Stimulated activated CD4-positive, alpha-beta T cell treated with anti-CD3 and anti-CD28 coated beads, TNF-alpha, amount 100 ng/mL, for 4 hours (primary cell): ENCODE measurements at places on chromosomes 1 and 21.
A peak's percentile ranks its signal among the peaks of the same experiment; 100 is the strongest.

- no peak for DNase-seq
Measured at GRCh38 chr1:98887507-98887906, 117.2 kb downstream of the PLPPR5 start.

GRCh38 chr1:244730153-244730933 is 77.4 kb downstream of the DESI2 start:
- DNase-seq: peak; percentile 18

DNA sequence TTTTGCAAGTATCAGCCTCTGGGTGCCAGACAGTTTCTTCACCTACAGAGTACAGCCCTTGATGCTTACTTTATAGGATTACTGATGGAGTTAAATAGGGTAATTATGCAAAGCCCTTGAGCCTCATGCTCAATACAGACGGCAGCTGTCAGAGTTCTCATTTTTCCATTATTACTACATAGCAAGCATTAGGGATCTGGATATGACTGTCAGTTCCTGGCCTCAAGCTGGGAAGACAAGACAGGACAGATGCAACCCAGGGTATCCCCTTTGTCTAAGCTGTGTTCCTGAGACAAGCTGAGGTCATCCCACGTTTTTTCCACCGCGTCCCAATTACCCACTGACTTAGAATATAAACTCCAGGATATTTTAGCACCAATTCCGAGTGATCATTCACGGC is 94.4 kb downstream of the SLC35F3 start:
- no peak for DNase-seq

DNA sequence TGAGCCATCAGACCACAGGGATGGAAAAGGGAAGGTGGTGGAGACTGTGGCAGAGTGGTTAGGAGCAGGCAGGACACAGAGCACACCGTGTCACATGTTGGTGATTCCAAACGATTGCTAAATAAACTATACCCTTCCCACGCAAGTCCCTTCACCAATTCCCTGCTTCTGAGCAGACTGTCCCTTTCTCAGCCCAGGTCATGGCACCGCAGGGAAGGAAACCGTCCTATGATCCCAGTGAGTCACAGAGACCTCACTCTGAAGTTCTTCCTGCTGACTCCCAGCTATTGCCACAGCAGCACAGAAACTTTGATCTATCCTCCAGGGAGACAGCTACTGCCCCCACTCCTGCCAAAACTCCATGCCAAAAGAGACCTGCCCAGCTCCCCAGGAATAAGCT is 19.2 kb downstream of the RIMS3 start:
- no peak for DNase-seq

- DNase-seq: peak; percentile 8
Measured at GRCh38 chr1:64823691-64824476, 79.0 kb downstream of the RAVER2 start.

- no peak for DNase-seq
Measured at GRCh38 chr21:36310016-36310415, 10.0 kb upstream of the MORC3 start.

GRCh38 chr1:2525572-2525919 is 850 bp downstream of the PANK4 start:
- no peak for DNase-seq

GRCh38 chr1:154969246-154969645 is 1.3 kb downstream of the SHC1 start:
- DNase-seq: no peak

DNA sequence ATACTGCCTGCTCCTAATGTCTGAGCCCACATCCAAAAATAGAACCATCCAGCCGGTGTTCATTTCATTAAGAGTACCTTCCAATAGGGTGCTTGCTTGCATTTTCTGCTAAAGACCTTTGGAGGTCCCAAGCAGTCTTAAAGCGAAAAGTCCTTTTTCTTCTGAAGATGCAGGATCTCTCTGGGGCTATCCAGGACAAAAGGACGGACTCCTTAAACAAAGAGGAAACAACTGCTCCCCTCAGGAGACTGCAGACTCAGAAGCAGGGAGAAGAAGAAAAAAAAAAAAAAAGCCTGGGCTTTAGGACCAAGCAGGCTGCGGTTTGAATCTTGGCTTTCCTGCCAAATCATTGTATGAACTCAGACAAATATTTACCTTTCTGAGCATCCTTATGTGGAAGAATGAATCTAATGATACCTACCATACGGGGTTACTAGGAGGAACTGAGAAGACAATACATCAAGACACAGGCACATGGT is 204.0 kb downstream of the PLPP3 start:
- no peak for DNase-seq

GRCh38 chr1:3133686-3134085 is 64.7 kb downstream of the PRDM16 start:
- DNase-seq: no peak

DNA sequence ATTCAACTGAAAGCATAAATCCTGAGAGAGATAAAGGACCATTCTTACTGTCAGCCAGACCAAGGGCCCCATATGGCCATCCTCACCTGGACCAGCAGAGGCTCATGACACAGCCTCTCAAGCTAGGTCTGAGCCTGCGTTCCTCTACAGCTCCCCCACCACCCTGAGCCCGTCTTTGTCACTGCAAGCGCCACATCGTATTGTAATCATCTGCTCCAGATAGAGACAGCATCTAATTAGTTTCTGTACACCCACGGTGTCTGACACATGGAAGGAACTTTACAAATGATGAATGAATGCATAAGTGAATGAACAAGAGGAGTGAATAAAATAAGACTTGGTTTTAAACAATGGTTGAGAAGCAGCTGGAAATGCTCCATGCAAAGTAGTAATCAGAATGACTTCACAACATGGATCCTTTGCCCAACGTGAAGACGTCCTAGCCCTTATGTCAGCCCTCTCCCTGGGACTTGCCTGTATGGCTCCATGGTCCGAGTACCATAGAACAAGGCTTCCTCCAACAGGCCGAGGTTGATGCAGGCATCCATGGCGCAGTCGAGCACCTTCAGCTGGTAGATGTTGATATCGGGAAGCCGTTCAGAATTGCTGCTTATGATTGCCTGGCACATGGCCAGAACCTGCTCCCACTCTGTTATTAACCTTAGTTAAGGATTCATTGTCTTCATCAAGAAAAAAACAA is 648.9 kb downstream of the SMYD3 start:
- DNase-seq: no peak

DNA sequence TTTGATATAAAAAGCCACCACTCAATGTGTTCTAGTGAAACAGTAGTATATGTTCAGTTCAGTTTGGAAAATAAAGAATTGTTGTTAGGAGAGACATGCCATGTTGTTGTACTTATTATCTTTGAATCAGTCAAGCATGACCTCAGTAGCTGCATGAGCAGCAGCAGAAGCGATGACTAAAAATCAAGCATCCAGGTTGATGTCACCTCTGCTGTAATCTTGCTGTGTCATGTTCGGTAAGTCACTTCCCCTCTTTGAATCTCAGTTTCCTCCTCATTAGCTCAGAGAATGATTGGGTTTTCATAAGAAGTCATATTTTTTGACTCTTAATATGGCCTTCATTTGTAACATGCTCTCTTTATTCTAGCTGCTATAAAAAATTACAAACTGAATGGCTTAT is 428.4 kb upstream of the B3GALT2 start:
- DNase-seq: no peak

- DNase-seq: no peak
Measured at GRCh38 chr1:227913396-227913763, 34.4 kb downstream of the WNT9A start.

GRCh38 chr1:10325521-10325920 is 73.3 kb upstream of the PGD start:
- no peak for DNase-seq

GRCh38 chr1:33898881-33899280 is 35.0 kb downstream of the HMGB4 start:
- DNase-seq: no peak

DNA sequence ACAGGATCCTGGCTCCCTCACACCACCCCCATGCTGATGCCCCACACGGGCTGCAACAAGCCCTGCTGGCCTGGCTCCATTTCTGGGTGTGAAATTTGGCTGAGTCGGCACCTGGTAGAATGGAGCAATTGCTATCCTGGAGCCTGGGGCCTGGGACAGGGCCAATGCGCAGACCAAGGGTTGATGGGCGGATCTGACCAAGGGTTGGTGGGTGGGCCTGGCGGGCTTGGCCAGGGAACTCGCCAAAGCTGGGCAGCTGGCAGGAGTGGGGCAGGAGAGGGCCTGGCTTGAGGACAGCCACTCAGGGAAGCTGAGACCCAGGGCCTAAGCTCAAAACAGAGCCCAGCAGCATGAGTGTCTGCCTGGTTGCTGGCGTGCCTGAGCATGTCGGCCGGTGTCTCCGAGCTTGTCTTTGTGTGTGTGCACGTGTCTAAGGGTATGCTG is 70.9 kb upstream of the POU3F1 start:
- DNase-seq: no peak

- DNase-seq: peak; percentile 34
Measured at GRCh38 chr1:17437580-17438317, 1.7 kb downstream of the RCC2 start.

GRCh38 chr1:47912756-47913155 is 84.4 kb downstream of the TRABD2B start:
- no peak for DNase-seq

- no peak for DNase-seq
Measured at GRCh38 chr1:59592924-59593323, 221.8 kb upstream of the HOOK1 start.

DNA sequence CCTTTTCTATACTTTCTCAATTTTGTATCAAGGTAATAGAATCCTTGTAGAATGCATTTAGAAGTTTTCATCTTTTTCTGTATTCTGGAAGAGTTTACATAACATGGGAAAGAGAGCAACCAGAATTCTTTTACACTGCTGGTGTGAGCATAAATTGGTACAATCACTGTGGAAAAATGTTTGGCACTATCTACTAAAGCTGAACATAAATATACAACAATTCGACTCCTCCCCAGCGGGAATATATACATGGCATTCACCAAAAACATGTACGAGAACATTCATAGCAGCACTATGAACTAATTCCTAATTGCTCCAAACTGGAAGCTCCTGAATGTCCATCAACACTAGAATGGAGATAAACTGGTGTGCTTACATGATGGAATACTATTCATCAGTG is 1.8 kb upstream of the ACBD6 start:
- DNase-seq: no peak

GRCh38 chr1:170664828-170665612 is 1.1 kb downstream of the PRRX1 start:
- no peak for DNase-seq

DNA sequence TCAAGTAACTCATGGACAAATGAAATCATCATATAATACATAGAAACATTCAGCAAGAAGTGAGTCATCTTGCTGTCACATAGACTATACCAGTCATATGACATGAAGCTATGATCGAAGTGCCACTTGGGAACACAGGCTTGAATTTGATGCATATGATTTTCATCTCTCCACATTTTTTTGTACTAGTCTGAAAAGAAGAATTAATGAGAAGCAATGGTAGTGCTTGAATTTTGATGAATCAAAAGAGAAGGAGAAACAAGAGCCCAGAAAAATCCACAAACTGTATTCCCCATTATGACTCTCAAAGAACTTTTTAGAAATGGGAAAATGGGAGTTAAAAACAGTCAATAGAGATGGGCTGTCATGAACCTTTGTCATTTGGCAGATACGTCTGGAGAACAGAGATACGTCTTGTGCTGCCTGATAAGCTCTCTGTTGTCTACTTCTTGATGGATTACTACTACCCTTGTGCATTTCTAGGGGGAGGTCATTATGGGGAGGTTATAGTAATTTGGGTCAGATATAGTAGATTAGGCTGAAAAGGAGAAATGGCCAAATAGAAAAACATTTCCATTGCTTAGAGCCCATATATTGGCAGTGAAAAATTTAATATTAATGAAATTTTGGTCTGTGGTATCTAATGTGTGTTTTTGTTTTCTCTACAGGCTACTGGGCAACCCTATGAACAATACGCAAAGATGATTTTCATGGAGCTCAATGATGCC is 8.0 kb upstream of the LEPR start:
- no peak for DNase-seq
